Right lobe of liver (tissue), 6 donors: ENCODE measurements at places on chromosomes 11 and 22.

- peak; percentile 64 for DNase-seq
Measured at GRCh38 chr11:118436639-118437207, 431 bp downstream of the KMT2A start.

DNA sequence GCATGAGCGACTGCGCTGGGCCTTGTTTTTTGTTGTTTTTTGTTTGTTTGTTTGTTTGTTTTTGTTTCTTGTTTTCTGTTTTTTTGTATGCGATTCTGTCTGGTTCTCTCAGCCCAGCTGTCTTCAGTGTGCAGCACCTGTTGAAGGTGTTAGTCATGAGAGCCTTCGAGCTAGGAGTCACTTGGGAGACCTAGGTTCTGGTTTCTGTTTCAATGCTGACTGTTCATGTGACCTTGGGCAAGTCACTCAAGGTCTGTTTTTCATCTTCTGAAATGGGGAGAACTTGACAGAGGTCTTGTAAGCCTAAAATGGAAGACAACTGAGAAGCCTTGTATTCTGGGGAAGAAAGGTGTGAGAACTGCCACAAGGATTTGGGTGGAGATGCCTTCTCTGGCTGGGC lies 1.8 kb downstream of the DCPS start:
- DNase-seq = no peak

DNA sequence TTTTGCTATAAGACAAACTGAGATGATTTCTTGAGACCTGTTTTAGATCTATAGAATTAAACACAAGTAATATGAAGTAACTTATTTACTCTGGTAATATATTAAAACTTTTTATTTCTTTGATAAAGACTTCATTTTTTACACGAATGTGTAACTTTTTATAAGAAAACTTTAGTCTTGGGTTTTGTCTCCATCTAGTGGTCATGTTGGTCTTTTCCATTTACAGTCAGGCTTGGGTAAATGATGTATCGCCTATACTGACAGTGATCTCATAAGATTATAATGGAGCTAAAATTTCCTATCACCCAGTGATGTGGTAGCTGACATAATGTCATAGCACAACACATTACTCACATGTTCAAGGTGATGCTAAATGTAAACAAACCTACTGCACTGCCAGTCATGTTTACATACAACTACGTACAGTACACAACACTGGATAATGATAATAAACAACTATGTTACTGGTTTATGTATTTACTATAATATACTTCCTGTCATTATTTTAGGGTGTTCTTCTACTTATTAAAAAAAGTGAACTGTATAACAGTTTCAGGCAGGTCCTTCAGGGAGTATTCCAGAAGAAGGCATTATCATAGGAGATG lies 7.5 kb upstream of the C11orf97 start:
- DNase-seq = no peak

GRCh38 chr22:26616650-26617049 lies 1.2 kb downstream of the CRYBB1 start:
- no peak for DNase-seq

- peak; percentile 26 for DNase-seq
Measured at GRCh38 chr22:43402128-43402527, 9.7 kb upstream of the MPPED1 start.

DNA sequence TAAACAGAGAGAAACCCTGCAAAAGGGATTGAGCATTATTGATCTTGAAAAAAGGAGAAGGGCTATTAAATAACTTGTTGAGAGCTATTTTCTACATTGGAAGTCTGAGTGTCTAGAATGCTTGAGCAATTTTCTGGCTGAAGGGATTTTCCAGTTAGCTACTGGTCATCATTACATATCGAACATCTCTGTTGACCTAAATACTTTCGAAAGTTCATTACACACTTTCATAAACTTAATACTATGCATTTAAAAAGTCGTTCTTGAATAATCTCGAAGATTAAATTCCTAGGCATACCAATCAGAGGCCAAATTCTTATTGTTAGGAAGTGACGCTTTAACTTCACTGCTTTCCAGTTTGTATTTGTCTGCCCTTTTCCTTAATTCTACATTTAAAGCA lies 13.7 kb downstream of the ETS1 start:
- DNase-seq = no peak

GRCh38 chr11:32099516-32099915 lies 8.6 kb downstream of the RCN1 start:
- DNase-seq = no peak

DNA sequence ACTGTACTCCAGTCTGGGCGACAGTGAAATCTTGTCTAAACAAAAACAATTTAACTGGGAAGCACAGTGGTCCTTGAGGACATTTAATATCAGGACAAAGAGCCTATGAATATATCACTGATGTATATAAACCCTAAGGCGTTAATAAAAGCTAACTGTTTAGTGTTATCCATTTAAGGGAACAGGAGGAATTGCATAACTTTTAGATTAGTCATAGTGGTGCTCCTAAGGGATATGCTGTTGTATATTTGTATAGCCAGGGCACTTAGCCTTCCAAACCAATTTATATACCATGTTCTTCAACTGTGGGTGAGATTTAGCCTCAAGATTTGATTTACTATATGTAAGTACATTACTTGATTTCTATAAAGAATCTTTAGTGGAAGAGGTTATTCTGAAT lies 3.0 kb upstream of the CHEK1 start:
- no peak for DNase-seq

- no peak for DNase-seq
Measured at GRCh38 chr22:37378642-37379058, 48.6 kb downstream of the ELFN2 start.

DNA sequence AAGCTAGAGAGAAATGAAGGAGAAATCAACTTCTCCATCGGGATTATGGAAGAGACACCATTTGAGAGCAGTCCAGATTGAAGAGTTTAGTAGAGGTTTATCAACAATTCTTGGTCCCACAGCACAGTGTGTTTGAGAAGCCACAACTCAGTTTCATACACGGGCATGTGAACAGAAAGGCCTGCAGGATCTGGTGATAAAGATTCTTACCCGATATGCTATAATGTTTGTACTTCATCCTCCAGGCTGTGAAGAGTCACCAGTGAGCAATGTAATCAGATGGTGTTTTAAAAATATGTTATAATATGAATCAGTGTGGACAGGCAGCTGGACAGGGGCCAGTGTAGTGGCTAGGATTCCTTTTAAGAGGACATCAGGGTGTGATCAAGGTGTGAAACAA lies 29.7 kb upstream of the VWA5A start:
- DNase-seq = no peak
